ENCODE measurements at places on chromosomes 1 and 21.

DNA sequence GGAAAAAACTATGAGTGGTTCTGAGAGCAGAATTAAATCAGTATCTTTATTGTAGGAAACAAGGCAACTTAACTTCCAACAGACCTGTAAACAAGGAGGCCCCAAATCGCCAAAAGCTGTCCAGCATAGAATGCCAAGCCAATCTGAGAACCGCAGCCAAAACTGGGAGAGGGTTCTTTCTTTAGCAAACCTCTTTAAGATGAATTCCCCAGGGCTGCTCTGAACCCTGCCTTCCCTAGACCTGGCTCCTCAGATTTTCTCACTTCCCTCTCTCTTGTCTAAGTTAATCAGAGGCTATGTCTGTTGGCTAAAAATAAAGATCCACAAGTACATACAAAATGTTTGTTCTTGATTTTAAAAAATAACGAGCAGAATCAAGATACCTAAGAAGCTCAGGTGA, 141.4 kb downstream of the SMYD3 start:
- ATAC-seq = no peak

DNA sequence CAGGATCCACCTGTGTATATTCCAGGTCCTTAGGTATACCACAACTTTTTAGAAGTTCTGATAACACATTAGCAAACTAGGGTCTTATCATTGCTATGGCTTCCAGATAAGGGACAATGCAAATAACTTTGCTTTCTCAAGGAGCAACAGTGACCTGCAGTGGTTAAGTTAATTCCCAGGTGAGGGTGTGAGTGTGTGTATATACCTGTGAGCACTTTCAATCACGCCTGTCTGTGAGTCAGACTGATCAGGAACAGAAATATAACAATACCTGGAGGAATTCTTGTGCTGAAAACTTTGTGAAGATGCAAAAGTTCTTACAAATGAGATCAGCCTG, 317.0 kb downstream of the PAPPA2 start:
- no peak for ATAC-seq

GRCh38 chr1:177848577-177848976, 121.3 kb downstream of the SEC16B start:
- no peak for ATAC-seq

GRCh38 chr1:107246775-107247345, 106.0 kb downstream of the NTNG1 start:
- peak; percentile 86 for ATAC-seq

DNA sequence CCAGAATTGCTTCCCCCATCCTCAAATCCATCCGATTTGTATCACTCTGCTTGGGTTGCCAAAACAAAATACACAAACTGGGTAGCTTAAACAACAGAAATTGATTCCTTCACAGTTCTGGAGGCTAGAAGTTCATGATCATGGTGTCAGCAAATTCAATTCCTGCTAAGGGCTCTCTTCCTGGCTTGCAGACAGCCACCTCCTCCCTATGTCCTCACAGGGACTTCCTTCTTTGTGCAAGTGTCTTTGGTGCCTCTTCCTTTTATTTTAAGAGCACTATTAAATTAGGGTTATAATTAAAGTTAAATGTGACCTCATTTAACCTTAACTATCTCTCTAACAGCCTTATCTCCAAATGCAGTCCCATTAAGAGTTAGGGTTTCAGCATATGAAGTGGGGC, 112.8 kb downstream of the PLPP3 start:
- no peak for ATAC-seq

- ATAC-seq = peak; percentile 72
Measured at GRCh38 chr1:81605023-81605422, 195.7 kb upstream of the ADGRL2 start.

GRCh38 chr21:14871861-14872260, 192.9 kb downstream of the NRIP1 start:
- ATAC-seq = no peak

- ATAC-seq = no peak
Measured at GRCh38 chr1:39187275-39188046, 17.0 kb upstream of the MACF1 start.

DNA sequence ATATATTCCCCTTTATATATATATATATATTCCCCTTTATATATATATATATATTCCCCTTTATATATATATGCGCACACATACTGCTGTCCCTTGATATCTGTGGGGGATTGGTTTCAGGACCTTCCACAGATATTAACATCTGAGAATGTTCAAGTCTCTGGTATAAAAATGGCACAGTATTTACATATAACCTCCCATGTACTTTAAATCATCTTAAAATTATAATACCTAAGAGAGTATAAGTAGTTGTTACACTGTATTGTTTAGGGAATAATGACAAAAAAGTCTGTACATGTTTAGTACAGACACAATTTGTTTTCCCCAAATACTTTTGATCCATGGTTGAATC, 45.8 kb downstream of the NR5A2 start:
- no peak for ATAC-seq

DNA sequence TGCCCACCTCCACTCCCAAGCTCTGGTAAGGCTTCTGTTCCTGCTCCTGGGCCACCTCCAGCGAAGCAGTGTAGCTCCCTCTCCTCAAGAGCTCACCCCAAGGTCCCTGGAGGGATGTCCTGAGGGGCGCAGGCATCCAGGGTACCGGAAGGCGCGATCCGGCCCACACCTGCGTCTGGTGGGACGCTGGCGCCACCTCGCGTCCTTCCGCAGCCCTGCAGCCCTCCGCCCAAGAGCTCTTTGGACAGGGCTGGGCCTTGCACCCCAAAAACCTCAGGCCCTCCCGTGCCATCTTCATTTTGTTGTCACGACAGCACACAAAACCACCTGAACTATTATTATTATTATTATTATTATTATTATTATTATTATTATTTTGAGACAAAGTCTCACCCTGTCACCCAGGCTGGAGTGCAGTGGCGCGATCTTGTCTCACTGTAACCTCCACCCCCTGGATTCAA, 49.2 kb upstream of the PAX7 start:
- peak; percentile 54 for ATAC-seq

GRCh38 chr1:3316340-3316943, 138.0 kb upstream of the ARHGEF16 start:
- no peak for ATAC-seq

DNA sequence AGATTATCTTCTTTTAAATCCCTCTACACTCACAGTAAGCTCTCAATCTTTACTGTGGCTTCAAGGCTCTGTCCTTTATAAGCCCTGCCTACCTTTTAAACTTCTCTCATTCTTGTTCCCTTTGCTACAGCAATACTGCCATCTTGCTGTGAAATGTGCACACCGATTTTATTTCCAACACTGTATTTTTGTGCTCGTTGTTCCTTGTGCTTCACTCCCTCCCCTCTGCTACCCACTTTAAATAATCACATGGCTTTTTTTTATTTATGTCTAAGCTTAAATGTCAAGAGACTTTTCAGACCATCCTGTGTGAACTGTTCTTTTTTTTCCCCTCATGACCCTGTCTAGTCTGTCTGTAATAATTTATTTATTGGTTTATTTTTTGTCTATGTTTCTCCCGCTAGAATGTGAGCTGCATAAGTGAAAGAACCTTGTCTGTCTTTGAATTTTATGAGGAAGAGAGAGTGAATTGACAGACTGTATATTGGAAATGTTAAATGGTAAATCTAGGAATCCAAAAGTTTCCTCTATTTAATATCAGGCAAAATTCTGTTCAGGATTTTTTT, 45.7 kb downstream of the ABCD3 start:
- ATAC-seq = no peak

GRCh38 chr1:196910215-196910614, 22.4 kb downstream of the CFHR4 start:
- peak; percentile 88 for ATAC-seq

DNA sequence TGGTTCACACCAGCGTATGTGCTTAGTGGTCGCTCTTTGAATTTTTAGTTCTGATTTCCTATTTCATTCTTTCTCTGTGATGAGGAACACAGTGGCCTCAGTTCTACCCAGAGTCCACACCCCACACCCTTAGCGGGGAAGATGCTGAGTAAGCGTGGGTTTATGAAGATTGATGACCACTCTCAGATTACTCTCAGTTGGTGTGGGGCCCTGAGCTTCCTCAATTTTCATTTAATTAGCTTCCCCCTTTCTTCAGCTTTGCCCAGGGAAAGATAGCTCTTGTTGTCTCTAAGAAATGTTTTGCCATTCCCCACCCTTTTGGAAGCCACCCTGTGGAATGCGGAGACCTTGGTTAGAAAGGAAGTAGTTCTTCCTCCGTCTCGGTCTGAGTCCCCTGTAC, 299.9 kb upstream of the PROX1 start:
- peak; percentile 78 for ATAC-seq

GRCh38 chr1:48109390-48110013, 112.3 kb upstream of the TRABD2B start:
- no peak for ATAC-seq

DNA sequence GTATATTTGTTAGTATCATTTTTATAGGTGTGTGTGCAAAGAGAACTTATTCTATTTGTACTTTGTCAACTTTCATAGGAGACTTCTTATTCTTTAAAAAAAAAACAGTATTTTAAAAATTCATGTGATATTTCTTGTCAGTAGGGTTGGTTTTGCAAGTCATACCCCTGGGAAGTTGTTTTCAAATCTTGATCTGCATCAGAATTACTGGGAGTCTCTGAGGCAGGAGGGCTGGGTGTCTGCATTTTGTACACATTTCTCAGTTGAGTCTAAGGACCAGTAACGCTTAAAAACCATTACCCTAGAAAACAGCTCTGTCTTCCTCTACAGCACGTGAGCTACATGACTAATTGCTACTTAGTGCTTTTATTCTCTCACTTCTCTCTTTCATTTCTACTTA, 76.0 kb upstream of the CTTNBP2NL start:
- no peak for ATAC-seq

DNA sequence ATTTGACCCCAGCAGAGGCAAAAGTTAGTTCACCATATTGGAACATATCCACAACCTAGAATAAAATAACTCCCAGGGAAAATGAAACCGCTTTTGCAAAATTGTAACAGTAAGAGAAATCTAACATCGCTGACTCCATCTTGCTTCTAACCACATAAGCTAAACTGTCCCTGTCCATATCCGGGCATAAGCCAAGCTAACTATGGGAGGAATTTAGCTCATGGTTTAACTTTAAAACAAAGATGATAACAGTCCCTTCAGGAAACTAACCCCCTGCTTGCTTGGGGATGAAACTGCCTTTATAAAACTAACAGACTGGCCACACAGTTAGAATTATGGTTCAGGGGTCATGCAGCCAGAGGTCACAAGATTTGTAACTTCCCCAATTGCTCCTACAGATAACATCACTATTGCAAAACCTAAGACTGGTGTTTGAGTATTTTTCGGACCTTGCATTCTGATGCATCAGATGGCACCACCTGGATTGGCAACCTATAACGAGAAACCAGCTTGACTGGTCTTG, 46.3 kb downstream of the TESK2 start:
- ATAC-seq = no peak

GRCh38 chr1:56107275-56107638, 472.1 kb downstream of the PLPP3 start:
- ATAC-seq = no peak

- no peak for ATAC-seq
Measured at GRCh38 chr1:30029677-30030076, 693.7 kb downstream of the MATN1 start.

- no peak for ATAC-seq
Measured at GRCh38 chr1:33473900-33474299, 1.5 kb downstream of the ZSCAN20 start.

GRCh38 chr1:30824736-30825429, 67.3 kb upstream of the LAPTM5 start:
- peak; percentile 27 for ATAC-seq

GRCh38 chr1:96416111-96416595, 305.4 kb upstream of the PTBP2 start:
- peak; percentile 23 for ATAC-seq

GRCh38 chr1:5514527-5515183, 477.6 kb downstream of the NPHP4 start:
- ATAC-seq = peak; percentile 53

DNA sequence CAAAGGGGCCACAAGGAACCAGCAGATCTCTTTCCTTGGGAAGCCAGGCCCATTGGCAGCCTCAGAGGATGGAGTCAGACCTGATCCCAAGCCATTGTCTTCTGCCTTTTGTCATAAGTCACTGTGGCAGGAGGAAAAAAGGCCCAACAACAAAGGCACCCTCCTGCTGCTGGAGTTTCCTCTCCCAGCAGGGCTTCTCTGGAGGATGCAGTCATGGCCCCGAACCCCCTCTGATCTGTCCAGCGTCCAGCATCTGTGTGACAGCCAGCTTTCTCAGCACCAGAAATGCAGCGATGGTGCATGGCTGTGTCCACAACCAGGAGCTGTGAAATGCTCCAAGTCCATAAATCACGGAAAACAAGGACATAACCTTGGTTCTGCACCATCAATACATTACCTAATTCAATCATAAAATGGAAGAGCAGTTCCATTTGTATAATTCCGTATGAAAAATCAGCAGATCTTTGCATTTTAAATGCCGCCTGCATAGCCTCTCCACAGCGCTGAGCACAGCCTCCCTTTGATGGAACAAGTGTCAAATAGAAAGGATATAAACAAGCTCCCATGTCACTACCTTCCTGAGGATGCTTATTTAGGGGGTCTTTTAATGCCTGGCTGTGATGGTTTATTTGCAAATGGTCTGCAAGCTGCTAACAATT, 30.6 kb downstream of the AJAP1 start:
- ATAC-seq = peak; percentile 82

GRCh38 chr1:25757151-25757845, 42.7 kb upstream of the SELENON start:
- ATAC-seq = no peak

DNA sequence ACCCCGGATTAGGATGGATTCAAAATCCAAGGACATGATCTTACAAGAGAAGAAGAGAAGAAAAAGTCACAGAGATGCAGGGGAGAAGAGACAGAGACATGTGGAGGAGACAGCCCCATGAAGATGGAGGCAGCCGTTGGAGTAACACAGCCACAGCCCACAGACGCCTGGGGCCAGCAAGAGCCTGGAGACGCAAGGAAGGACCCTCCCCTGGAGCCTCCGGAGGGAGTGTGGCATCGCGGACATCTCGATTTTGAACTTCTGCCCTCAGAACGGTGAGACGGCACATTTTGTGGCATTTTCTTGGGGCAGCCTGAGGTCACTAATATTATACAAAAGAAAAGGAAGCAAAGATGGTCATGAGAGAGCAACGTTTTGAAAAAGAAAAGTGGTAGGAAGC, 28.8 kb downstream of the ABCG1 start:
- ATAC-seq = no peak

- ATAC-seq = no peak
Measured at GRCh38 chr1:64356636-64357256, 113.2 kb upstream of the CACHD1 start.
